Naive thymus-derived CD4-positive, alpha-beta T cell (primary cell): ENCODE measurements at places on chromosomes 7 and 10. TPM values are rescaled to one million over a fixed set of nuclear protein-coding genes. Genes with fewer than 3 reads are reported as not detected.

DNA sequence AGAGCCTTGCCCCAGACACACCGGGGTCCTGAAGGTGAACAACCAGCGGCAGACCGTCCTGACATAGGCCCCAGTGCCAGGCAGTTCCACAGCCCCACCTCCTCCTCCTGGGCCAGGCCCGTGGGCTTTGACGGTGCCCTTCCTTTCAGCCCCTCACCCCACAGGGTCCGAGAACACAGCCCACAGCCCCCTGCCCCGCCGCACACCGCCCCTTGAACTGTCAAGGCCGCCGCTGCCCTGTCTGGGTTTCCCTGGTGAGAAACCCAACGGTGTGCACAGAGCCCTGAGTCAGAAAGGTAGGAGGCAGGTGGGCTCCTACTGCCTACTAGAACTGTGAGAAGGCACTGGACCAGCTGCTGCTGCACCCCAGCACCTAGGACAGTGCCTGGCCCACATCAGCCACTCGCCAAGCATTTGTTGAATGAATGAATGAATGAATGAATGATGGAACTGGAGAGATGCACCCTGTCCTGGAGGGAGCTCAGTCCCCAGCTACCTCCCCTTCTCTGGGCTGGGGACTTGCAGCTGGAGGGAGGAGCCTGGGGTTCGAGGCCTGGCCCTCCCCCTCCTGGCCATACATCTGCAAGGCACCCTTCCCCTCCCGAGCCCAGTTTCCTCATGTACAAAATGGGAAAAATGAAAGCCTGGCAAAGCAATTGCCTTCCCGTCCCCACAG lies 117.9 kb downstream of the SLIT1 start:
- no peak for DNase-seq

DNA sequence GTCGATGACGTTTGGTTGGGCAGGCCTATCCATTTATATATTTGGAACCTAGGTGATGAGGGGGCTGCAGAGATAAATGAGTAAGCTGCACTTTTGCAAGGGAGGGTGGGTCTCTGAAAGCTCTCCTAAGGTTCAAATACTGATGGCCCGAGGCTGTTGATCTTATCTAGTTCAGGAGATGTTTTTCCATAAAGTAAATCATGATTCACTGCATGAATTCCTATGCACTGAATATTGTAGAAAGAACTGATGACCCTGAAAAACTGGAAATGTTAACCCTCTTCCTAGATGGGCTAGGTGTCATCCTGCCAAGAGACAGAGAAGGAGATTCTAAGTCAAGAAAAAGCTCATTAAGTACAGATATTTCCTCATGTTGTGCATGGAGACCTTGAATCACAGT lies 459.9 kb downstream of the PLXNA4 start:
- no peak for DNase-seq

- no peak for DNase-seq
These were observed 39.9 kb downstream of the INPP5A start for GRCh38 chr10:132577350-132578003.

GRCh38 chr7:68348401-68348800 lies 1249.9 kb upstream of the AUTS2 start:
- no peak for DNase-seq

GRCh38 chr10:48947690-48948469 lies 8.2 kb upstream of the LRRC18 start:
- no peak for DNase-seq

- no peak for DNase-seq
These were observed 728 bp downstream of the CAV2 start for GRCh38 chr7:116500078-116500853.

DNA sequence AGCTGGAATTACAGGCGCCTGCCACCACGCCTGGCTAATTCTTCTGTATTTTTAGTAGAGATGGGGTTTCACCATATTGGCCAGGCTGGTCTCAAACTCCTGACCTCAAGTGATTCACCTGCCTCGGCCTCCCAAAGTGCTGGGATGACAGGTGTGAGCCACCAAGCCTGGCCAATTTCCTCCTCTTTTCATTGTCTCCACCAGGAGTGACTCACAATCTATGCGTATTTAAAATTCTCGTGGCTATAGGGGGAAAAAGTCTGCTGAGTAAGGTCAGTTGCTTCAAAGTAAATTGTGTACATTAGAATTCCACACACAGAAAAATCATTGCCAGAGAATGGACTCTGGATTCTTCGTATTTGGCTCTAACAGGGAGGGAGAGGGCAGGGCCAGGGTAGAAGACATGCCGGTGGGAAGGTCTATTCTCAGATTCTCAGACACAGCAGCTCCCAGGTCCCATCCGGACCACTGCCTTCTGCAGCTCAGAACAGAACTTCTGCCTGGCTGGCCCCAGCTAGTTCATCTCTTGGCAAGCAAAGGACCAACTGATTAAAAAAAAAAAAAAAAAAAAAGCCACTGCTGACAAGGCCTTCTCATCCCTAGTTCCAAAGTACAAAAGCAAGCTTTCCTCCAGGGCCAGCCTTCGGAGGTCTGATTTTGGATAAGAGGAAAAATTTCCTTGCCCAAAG lies 22.2 kb downstream of the PSPH start:
- DNase-seq = no peak

DNA sequence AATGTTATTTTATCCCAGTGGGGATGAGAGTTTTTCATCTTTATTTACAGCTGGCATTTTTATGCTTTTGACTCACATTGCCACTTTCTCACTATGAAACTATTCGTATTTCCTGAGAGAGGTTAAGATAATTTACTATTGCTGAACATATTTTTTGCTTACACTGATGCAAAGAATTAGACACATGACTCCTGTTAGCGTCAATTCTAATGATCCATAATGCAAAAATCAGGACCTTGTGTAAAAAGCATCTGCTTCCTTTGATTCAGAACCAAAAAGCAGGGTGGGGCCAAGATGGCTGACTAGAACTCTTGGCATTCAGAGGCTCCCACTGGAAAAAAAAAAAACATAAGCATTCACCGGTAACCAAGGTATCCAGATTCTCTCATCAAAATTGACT lies 464.8 kb downstream of the SEMA3D start:
- no peak for DNase-seq

GRCh38 chr10:107552963-107553362 lies 388.5 kb upstream of the SORCS1 start:
- no peak for DNase-seq

- peak; percentile 19 for DNase-seq
These were observed at the start of gene GRID1 for GRCh38 chr10:86366033-86366901. TSS of gene GRID1 (minus strand) at chr10:86366795.

ABCB4 gene
- 1.5 TPM for total RNA-seq

FAM200A gene
- total RNA-seq = 1.9 TPM
